Fibroblast of skin of right biceps (primary cell): ENCODE measurements at places on chromosomes 16 and 17.
A peak's percentile ranks its signal among the peaks of the same experiment; 100 is the strongest.

GRCh38 chr17:28201315-28201714 is 117.7 kb upstream of the TMEM97 start:
- no peak for DNase-seq

DNA sequence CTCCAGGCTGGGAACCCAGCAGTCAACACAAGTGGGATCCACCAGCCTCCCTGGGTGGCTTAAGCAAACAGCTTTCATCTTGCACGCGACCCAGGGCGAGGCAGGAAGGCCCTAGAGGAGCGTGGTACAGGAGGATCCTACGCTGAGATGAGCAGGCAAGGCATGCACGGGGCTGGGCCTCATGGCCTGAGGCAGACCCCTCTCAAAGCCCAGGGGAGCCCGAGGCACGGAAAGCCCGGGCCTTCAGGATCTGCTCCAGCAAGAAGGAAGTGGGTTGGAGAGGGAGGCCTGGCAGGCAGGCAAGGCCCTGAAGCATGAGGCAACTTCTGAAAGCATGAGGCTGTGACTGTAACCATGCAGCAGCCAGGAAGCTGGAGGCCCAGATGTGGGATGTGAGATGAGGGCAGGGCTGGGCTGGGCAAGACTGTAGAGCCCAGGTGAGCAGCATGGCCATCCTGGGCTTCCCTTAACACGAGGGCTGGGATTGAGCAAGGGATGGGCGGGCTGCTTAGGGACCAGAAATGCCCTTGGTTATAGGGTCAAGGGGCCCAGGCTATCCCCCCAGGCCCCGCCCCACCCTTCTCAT is 338.7 kb downstream of the C16orf95 start:
- no peak for DNase-seq

DNA sequence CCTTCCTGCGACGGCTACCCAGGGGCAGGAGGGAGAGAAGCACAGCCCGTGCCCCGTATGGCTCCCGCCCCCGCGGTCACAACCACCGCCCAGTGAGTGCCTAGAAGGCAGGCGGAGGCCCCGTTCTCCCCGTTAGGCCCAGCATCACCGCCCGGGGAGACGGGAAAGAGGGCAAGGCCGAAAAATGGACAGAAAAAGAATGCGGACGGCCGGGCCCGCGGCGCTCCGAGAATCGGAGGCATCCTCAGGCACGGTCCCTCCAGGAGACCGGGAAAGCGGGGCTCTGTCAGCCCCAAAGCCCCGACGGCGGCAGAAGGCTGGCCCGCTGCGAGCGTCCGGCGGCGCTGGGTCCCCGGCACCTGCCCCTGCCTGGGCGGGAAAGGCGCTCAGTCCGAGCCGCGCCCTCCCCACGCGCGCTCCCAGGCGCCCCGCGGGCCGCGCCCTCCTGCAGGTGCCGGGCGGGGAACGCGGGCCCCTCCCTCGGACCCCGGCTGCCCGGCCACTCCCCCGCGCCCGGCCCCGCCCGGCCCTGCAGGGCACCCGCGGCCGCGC is 407 bp downstream of the MCRIP1 start:
- DNase-seq, result no peak

DNA sequence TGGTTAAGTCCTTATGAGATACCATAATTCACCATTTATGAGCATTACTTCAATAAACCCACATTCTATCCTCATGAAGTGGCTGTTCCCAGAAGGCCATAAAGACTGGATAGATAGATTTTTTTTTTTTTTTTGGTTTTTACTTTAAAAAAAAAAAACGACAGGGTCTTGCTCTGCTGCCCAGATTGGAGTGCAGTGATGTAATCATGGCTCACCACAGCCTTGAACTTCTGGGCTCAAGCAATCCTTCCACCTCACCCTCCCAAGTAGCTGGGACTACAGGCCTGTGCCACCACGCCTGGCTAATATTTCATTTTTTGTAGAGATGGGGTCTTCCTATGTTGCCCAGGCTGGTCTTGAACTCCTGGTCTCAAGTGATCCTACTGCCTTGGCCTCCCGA is 102.3 kb downstream of the XYLT1 start:
- DNase-seq, result peak; percentile 70

GRCh38 chr16:64983963-64984362 is 137.9 kb downstream of the CDH11 start:
- peak; percentile 89 for DNase-seq

DNA sequence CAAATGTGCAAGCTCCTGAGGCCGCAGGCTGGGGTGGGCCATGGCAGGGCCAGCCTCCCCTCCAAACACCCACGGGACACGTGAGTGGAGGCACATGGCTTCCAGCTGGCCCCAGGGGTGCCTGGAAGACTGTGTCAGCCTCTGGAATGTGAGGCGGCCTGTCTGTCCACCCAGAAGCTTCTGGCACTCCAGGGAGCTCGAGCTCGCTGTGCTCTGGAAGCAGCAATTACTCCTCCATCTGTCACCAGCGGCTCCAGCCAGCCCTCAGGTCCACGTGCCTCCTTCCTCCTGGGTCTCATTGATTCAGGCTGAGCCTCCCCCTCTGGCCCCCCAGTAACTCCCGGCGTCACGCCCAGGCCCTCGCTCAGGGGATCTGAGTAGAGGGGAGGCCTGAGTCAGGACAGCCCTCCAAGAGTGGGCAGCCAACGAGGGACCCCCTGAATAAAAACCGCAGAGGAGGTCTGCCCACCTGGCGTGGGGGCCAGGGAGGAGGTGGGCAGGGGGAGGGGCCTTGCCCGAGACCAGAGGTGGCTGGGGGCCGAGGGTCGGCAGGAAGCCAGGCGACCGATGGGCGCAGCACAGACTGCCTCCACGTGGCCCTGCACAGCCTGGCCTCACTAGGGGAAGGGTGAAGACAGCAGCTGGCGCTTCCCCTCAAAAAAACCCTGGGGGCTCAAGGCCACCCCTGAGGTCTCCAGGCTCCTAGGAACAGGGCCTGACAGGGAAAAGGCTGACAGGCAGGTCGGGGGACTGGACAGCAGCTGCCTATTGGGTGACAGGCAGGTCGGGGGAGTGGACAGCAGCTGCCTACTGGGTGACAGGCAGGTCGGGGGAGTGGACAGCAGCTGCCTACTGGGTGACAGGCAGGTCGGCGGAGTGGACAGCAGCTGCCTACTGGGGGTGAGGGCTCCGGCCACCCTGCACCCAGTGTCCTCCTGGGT is 11.9 kb downstream of the PIEZO1 start:
- peak; percentile 96 for DNase-seq

GRCh38 chr17:1764284-1764683 is 2.4 kb downstream of the SERPINF1 start:
- DNase-seq, result peak; percentile 72

- DNase-seq, result peak; percentile 53
Measured at GRCh38 chr17:50079334-50080095, 15.6 kb upstream of the PDK2 start.

- no peak for DNase-seq
Measured at GRCh38 chr16:85462714-85463611, 150.2 kb upstream of the GSE1 start.

- DNase-seq, result no peak
Measured at GRCh38 chr17:7843257-7843535, 9.2 kb downstream of the KDM6B start.

- no peak for DNase-seq
Measured at GRCh38 chr16:77787452-77787851, 912 bp upstream of the VAT1L start.
